ENCODE measurements at places on chromosomes 2 and 18. TPM values are rescaled to one million over a fixed set of nuclear protein-coding genes. Genes with fewer than 3 reads are reported as not detected.

MAP3K19 gene
- total RNA-seq, result not detected

DNA sequence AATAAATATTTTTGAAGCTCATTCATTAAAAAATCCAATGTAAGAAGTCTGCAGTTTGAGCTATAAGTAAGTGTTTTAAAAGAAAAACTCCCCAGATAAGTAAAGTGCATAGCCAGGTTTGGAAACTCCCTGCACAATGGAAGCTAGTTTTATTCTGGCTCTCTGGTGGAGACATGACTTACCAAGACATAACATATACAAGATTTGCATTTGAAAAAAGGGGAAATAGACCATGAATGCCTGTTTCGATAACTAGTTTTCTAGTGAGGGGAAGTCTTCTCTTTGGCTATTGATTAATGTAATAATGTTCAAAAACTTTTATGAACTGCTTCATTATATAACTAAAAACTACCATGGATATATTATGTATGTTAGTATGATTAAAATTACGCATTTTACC lies 435.2 kb downstream of the ARHGAP15 start:
- DNase-seq, result no peak

GRCh38 chr2:73897934-73898333 lies 5.1 kb downstream of the ACTG2 start:
- no peak for DNase-seq

DNA sequence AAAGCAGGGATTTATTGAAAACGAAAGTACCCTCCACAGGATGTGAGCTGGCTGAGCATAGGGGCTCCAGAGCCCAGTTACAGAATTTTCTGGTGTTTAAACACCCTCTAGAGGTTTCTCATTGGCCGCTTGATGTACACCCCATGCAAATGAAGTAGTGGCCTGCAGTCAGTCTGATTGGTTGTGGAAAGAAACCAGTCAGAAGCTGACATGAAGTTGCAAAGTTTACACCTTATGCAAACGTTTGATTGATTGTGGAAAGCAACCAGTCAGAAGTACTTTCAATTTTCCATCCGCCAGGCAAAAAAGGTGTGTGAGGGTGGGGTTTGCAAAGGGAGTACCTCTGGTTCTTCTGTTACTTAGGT lies 62.3 kb downstream of the VWA3B start:
- DNase-seq, result no peak

GRCh38 chr2:161580021-161580420 lies 44.2 kb upstream of the SLC4A10 start:
- DNase-seq, result no peak

SKOR2 gene
- total RNA-seq, result not detected

GRCh38 chr2:187126247-187127005 lies 277.5 kb upstream of the ZSWIM2 start:
- DNase-seq, result no peak

DNA sequence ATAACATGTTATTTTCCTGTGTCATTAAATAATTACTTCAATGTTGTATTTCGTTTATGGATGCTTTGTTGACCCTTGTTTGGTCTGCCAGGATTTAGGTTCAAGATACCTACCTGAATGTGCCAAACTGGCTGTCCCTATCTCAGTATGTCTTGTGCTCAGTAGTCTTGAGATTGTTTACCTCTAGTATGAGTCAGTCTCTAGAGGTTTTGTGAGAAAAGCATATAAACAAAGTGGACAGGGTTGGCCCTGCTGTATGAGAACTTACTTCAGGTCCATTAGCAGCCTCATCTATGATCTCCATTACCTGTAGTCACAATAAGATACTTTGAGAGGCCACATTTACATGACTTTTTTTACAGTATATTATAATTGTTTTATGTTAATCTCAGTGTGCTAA lies 17.8 kb downstream of the DDX18 start:
- DNase-seq, result no peak

FAP gene
- 3.6 TPM for total RNA-seq

DNA sequence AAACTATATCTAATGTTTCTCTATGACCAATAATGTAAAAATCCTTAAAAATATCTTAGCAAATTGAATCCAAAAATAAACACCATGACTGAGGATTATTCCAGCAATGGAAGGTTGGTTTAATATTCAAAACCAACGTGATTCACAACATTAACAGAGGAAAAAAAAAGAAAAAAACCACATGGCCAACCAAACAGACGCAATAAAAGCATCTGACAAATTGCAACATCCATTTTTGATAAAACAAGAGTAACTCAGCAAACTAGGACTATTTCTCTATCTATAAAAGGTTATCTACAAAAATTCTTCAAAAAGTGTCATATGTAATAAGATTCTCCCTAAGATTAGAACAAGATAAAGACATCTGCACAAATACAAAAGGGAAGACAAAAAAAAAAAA lies 28.9 kb downstream of the PPP3R1 start:
- DNase-seq, result no peak

GRCh38 chr18:26479681-26480079 lies 68.7 kb downstream of the KCTD1 start:
- DNase-seq, result no peak

DNA sequence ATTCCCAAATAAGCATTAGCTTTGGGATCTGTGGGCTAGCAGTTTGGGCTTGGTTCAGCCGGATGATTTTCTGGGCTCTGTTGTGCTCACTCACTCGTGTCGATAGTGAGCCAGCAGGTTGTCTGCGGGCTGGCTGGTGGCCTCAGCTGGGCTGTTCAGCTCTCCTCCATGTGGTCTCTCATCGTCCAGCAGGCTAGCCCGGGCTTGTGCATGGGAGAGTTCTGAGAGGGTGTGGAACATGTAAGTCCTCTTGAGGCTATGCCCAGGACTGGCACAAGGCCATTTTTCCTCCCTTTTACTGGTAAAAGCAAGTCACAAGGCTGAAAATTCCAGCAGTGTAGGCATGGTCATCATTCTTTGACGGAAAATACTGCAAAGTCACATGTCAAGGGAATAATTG lies 38.5 kb downstream of the NTSR2 start:
- no peak for DNase-seq

ABCG8 gene
- total RNA-seq, result not detected

GRCh38 chr2:120472891-120473309 lies 127.0 kb downstream of the INHBB start:
- DNase-seq, result no peak

GRCh38 chr2:125125902-125126301 lies 1100.8 kb downstream of the CNTNAP5 start:
- DNase-seq, result no peak

- no peak for DNase-seq
Observed at GRCh38 chr2:119308793-119309330, 57.8 kb downstream of the C2orf76 start.

DNA sequence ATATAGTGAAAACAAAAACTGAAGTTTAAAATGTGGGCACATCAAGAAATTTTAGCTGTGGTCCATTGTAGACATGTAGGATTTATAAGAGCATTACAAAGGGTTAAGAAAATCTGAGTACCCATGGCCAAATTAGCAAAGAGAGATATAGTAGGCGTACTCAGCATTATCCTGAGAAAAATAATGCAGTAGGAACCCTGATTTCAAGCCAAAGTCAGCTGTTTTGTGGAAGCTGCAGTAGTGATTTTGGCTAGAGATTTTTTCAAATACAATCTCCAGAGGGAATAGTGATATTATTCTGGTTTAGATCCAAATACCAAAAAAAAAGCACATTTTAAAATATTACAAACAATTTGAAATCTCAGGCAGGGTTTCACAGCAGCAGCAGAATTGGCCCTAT lies 450.9 kb downstream of the FBXO15 start:
- no peak for DNase-seq

GRCh38 chr2:30336084-30336483 lies 104.8 kb downstream of the LBH start:
- DNase-seq, result no peak

LRP2 gene
- total RNA-seq, result 0.21 TPM

- DNase-seq, result no peak
Observed at GRCh38 chr2:79901161-79901560, 388.3 kb downstream of the CTNNA2 start.

DNA sequence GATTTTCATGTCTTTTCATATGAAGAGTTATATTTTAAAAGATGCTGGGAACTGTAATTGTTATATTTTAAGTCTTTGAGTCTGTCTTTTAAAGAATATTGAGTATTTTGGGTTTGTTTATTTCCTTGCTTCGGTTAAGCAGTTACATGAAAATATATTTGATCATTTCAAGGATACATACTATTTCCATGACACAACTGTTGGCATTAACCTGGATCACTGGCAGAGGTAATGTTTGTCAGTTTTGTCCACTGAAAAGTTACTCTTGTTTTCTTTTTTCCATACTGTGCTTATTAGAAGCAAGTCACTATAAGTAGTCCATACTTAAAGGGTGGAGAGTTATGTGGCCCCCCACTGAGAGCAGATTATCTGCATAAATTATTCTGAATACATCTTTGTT lies 1142.0 kb upstream of the TMEFF2 start:
- DNase-seq, result no peak

DNA sequence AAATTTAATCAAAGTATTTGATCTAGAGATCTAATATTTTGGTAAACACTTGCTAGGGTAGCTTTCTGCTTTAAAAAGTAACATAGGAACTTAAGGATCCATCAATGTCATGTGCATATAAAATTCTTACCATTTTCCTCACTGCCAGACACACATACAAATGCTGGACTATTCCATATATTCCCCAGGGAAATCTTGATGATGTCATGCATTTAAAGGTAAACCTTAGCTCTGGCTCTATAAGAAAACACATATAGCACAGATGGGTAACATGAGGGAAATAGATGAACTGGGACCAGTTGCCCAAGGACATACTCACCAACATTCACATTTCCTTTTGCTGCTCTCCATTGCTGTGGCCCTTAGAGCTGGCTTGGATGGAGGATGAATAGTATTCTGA lies 79.1 kb upstream of the FMNL2 start:
- DNase-seq, result no peak

CIDEA gene
- total RNA-seq, result 7.1 TPM

AUP1 gene
- total RNA-seq, result 143 TPM

DNA sequence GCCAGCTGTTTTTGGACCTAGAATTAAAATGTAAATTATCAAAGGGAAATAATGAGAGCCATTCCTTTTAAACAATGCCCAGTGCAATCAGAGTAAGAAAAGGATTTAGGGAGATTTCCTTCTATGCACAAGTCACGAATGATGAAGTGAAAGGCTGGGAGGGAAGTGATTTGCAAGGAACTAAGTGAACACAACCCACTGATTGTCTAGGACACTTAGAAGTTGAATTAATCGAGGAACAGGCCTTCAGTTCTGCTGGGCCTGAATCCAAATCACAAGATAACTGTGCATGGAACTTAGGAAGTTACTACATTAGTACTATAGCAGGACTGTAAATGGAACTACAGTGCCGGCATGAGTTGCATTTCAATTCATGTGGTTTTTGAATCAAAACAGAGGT lies 17.7 kb downstream of the MAP2 start:
- DNase-seq, result no peak

SIGLEC15 gene
- total RNA-seq, result 41.1 TPM

GRCh38 chr18:2515171-2515787 lies 56.0 kb downstream of the METTL4 start:
- DNase-seq, result peak; percentile 58

GRCh38 chr2:149587950-149588487 lies 444 bp upstream of the MMADHC start:
- DNase-seq, result no peak

SLC4A5 gene
- 1.2 TPM for total RNA-seq

GRCh38 chr18:79697178-79697577 lies 17.6 kb downstream of the CTDP1 start:
- DNase-seq, result no peak

SLC30A3 gene
- total RNA-seq, result 0.27 TPM

GRCh38 chr18:9133225-9133624 lies 3.4 kb upstream of the ANKRD12 start:
- DNase-seq, result no peak
